ENCODE measurements at places on chromosomes 16 and 17. TPM values are rescaled to one million over a fixed set of nuclear protein-coding genes. Genes with fewer than 3 reads are reported as not detected.

DNA sequence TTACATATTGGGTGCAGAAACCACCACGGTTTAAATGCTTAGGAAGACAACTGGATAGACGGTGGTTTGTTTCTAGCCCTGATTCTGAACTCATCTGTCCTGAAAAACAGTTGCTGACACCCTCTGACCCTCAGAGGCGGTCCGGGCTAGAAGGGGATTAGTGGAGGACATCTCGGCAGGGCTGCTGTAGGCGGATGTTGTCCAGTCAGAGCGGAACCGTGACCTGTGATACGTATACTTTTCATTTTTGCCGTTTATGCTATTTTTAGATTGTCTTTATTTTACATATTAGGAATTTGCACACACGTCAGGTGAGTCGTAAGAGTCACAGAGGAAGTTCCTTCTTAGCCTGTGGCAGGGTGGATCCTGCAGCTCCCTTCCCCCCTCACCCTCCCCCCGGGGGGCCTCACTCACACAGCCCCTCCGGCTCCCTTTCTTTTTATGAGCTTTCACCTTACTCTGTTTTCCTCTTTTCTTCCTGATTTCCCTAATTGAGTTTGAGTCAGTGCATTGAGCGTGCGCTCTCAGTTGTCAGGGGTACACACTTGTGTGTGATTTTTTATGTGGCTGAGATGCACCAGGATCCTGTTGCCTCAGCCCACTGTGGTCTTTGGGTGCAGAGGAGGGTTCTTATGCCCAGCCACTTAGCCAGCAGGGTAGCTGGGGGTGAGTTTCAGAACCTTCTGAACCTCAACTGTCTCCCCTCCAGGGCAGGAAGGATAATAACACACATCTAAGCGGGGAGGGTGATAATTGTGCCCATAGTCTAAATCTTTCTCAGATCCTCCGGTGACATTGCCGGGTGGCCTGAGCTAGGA is 211.1 kb upstream of the CHMP6 start:
- no peak for DNase-seq

GRCh38 chr17:50534979-50535326 is 2.4 kb downstream of the EPN3 start:
- DNase-seq, result no peak

- no peak for DNase-seq
These were observed 174.8 kb downstream of the NTN1 start for GRCh38 chr17:9195961-9196670.

- no peak for DNase-seq
These were observed 17.4 kb upstream of the RASD1 start for GRCh38 chr17:17513626-17514025.

KRT17 gene
- total RNA-seq, result 21.4 TPM
